ENCODE measurements at places on chromosomes 7 and 10.

DNA sequence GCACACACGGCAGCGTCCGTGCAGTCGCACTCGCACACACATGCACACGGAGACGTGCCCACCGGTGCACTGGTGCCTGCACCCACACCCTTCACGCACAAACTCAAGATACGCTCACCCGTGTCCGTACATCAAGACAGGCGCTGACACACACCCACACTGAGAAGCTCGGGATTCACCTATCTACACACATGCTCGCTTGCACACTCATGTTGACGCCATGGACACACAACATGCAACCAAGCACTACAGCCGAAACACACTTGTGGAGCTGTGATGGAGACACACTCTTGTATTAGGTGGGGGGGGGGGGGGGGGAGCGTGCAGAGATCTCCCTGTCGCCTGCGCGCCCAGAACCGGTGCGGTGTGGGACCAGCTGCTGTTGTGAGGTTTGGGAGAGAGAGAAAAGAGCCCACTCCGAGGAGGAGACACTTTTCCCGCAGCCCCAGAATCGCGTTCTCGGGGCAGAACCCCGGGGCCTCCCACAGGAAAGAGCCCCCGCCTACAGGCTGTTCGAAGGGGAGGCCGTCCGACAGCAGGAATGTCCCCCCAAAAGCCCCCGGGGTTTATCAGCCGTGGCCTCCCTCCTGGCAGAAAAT lies 605 bp upstream of the NFKB2 start:
- no peak for DNase-seq

GRCh38 chr10:7855205-7855604 lies 36.9 kb downstream of the TAF3 start:
- no peak for DNase-seq

- no peak for DNase-seq
Observed at GRCh38 chr10:85168243-85168642, 839.9 kb downstream of the CCSER2 start.

DNA sequence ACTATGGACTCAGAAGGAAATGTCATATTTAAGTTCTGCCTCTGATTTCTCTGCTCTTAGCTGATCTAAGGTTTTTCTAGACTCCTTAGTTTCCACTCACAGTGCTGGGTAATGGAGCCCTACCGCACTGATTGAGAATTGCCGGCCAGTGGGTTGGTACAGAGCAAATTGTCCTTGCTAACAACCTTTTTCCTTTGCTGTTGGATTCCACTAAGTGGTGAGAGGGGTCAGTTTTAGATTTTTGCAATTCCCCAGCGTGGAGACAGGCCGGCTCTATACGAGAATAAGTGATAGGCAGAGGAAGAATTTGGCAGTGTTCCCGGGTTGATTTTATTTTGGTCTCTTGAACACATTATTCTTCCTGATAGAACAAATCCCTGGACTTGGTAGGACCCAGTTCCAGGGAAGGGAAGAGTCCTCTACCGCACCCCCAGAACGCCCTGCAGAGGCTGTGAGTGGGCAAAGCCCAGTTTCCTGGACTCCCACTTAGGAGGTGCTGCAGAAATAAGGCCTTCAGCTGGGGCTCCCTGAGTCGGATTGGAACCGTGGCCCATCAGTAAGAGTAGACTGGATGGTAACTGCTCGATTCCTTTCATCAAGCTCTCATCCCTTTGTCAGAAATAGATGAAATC lies 3.0 kb upstream of the NRP1 start:
- DNase-seq: no peak

All from NCI-H2081 (cell line).